ENCODE measurements at places on chromosomes 16 and 17.

DNA sequence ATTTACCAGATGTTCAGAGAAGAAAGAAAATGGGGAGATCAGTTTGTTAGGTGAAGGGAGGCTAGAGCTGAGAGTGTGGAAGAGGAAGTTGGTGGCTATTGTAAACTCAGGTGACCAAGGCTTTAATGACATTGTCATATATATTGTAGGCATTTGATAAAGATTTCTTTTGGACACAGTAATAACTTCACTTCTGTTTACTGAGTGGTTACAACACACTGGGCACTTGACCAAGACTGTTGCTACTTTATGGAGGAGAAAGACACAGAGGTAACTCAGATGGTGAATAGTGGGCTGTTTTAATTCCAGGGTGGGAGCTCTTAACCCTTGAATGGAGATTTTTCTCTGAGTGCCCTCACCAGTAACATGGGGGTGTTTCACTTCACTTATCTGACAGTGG is 46.0 kb downstream of the TNRC6A start:
- no peak for DNase-seq
- H3K4me1 ChIP-seq, result no peaks in the 10 kb centered on the region
- no peaks in the 10 kb centered on the region for H3K27me3 ChIP-seq
- no peak overlapping the region for H3K4me3 ChIP-seq

DNA sequence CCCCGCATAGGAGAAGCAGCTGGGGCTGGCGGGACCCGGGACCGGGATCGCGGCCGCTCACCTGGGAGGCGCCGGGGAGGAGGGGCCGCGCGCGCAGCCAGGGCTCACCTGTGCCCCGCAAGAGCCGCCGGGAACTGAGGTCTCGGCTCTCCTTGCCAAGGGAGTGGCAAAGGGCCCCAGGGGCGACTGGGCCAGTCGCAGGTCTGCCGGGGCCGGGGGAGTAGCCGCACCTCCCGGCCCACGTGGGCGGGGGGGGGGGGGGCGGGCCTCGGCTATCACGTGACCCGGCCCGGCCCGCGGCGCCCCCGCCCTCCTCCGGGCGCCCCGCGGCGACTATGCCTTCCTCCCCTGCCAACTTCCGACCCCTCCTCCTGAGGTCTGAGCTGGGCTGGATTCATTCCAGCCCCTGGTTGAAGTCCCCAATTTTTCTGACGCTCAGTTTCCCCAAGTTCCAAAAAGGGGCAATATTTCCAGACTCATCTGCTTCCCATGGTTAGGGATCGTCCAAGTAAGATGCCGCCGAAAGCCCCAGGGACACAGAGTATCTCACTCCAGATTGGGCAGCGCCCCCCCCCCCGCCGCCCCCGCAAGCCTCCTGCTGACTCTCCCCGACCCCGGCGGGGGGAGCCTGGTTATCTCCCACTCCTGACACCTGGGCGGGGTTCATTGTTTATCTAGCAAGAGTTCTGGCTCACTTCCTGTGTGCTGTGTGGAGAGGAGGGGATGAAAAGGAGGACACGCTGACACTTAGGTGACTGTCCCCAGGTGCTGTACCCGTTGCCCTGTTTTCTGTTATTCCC is at the start of gene TMC6:
Gene TMC6 (minus strand): TSS at position 205 of the 800 bp plus-strand sequence. CDS start 1,923 bp downstream, outside the sequence.
- H3K4me1 ChIP-seq, result peaks cover 23% of the 10 kb centered on the region
- H3K27ac ChIP-seq, result peak within 1 kb of the TSS; percentile 75
- peak within 1 kb of the TSS; percentile 58 for H3K4me3 ChIP-seq
- no peaks in the 10 kb centered on the region for H3K27me3 ChIP-seq

GRCh38 chr17:45116434-45117016 is 15.8 kb downstream of the PLCD3 start:
- peaks cover 7% of the 10 kb centered on the region for H3K4me1 ChIP-seq
- no peak overlapping the region for H3K4me3 ChIP-seq
- DNase-seq, result no peak
- H3K27ac ChIP-seq, result peak overlapping the region; percentile 25
- peaks cover 2% of the 10 kb centered on the region for H3K36me3 ChIP-seq

- no peak for DNase-seq
- H3K4me1 ChIP-seq, result peaks cover 7% of the 10 kb centered on the region
- H3K36me3 ChIP-seq, result peaks cover 13% of the 10 kb centered on the region
- H3K27ac ChIP-seq, result no peak overlapping the region
- H3K4me3 ChIP-seq, result no peak overlapping the region
- H3K27me3 ChIP-seq, result no peaks in the 10 kb centered on the region
Measured at GRCh38 chr16:67228905-67229304, 2.0 kb downstream of the TMEM208 start.

- no peaks in the 10 kb centered on the region for H3K27me3 ChIP-seq
- no peak overlapping the region for H3K4me3 ChIP-seq
- no peak overlapping the region for H3K27ac ChIP-seq
- H3K4me1 ChIP-seq, result no peaks in the 10 kb centered on the region
- no peak for DNase-seq
Measured at GRCh38 chr16:23436951-23437350, 16.0 kb downstream of the COG7 start.

- no peak for DNase-seq
- no peaks in the 10 kb centered on the region for H3K36me3 ChIP-seq
- no peaks in the 10 kb centered on the region for H3K27me3 ChIP-seq
Measured at GRCh38 chr16:54891346-54891745, 39.3 kb upstream of the IRX5 start.

DNA sequence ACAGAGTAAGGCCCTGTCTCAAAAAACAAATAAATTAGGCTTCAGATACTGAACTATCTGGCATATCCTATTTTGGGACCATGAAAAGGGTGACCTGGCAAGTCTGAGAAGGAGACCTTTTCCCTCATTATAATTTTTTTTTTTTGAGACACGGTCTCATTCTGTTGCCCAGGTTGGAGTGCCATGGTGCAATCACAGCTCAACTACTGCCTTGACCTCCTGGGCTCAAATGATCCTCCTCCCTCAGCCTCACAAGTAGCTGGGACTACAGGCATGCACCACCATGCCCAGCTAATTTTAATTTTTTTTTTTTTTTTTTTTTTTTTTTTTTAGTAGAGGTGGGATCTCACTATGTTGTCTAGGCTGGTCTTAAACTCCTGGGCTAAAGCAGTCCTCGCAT is 37.3 kb downstream of the PLCG2 start:
- H3K27me3 ChIP-seq, result no peaks in the 10 kb centered on the region
- no peak overlapping the region for H3K4me3 ChIP-seq
- DNase-seq, result no peak
- no peaks in the 10 kb centered on the region for H3K4me1 ChIP-seq
- H3K27ac ChIP-seq, result no peak overlapping the region

- peak overlapping the region; percentile 86 for H3K27ac ChIP-seq
- peak overlapping the region; percentile 95 for H3K4me3 ChIP-seq
- peak; percentile 91 for DNase-seq
- no peaks in the 10 kb centered on the region for H3K36me3 ChIP-seq
- H3K27me3 ChIP-seq, result no peaks in the 10 kb centered on the region
Measured at GRCh38 chr16:68529931-68530701, 9.0 kb upstream of the ZFP90 start.

- DNase-seq, result no peak
- H3K4me1 ChIP-seq, result peaks cover 18% of the 10 kb centered on the region
- H3K27ac ChIP-seq, result peak overlapping the region; percentile 85
- H3K27me3 ChIP-seq, result no peaks in the 10 kb centered on the region
- no peaks in the 10 kb centered on the region for H3K36me3 ChIP-seq
Measured at GRCh38 chr17:67248291-67248690, 3.3 kb upstream of the HELZ start.

DNA sequence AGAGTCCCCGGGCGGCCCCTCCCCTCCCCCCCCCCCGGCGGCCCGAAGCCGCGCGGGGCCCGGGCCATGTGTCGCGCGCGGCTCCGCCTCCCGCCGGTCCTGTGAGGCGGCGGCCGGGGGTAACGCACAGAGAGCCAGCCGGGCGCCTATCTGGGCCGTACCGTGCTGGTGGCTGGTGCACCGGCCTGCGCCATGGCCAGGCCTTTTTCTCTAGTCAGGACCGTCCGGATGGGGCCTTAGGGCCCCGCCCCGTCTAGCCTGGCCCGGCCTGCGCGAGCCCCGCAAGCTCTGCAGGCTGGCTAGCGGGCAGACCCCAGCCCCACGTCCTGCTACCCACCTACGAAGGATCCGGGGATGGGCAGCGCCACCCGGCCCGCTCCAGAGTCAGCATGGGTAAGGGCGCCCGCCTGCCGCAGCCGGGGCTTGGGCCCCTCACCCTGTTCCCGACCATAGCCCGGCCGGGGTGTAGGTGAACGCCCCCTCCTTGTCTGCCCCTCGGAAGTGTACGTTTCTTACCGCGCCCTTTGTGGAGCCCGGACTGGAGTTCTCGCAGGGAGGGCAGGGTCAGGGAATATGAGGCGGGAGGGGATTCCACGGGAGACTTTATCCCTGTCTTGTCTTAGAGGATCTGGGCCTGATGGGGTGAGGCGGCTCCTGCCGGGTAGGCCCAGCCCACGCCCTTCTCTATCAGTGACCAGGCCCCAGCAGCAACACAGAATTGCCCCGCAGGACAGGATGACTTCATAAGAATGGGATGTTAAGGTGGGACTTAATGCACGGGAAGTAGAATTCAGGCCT is at the start of gene CENPT:
Gene CENPT (minus strand): TSS at position 630 of the 798 bp plus-strand sequence. CDS start 13,834 bp downstream, outside the sequence.
- no peaks in the 10 kb centered on the region for H3K36me3 ChIP-seq
- peak within 1 kb of the TSS; percentile 93 for H3K27ac ChIP-seq
- H3K4me1 ChIP-seq, result peaks cover 32% of the 10 kb centered on the region
- H3K27me3 ChIP-seq, result no peaks in the 10 kb centered on the region
- H3K4me3 ChIP-seq, result peak within 1 kb of the TSS; percentile 98
- DNase-seq, result peak; percentile 66

GRCh38 chr17:60857556-60858080 is 180.0 kb downstream of the BCAS3 start:
- H3K36me3 ChIP-seq, result no peaks in the 10 kb centered on the region
- DNase-seq, result no peak
- H3K27me3 ChIP-seq, result no peaks in the 10 kb centered on the region
- H3K4me1 ChIP-seq, result no peaks in the 10 kb centered on the region
- no peak overlapping the region for H3K27ac ChIP-seq

DNA sequence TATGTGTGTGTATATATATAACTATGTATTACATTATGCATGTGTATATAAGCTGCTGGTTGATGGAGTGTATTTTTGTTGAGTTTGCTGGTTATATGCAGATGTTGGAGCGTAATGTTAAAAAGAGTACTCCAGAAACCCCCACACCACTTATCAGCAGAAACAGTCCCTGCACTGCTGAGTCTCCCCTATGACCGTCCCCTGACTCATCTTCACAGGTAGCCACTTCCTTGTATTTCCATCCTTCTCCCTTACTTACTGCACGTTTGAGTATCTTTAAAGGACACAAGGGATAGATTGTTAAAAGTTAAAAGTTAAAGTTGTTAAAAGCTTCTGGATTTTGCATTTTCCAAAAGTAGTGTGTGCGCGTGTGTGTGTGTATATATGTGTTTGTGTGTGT is 853.9 kb upstream of the EEF2KMT start:
- H3K4me1 ChIP-seq, result no peaks in the 10 kb centered on the region
- H3K27ac ChIP-seq, result no peak overlapping the region
- no peak for DNase-seq
- no peaks in the 10 kb centered on the region for H3K36me3 ChIP-seq

- no peak overlapping the region for H3K27ac ChIP-seq
- H3K27me3 ChIP-seq, result no peaks in the 10 kb centered on the region
- H3K4me3 ChIP-seq, result no peak overlapping the region
- peaks cover 1% of the 10 kb centered on the region for H3K36me3 ChIP-seq
Measured at GRCh38 chr17:79830303-79830702, 8.9 kb downstream of the CBX4 start.

- no peak for DNase-seq
- H3K4me3 ChIP-seq, result no peak overlapping the region
- H3K4me1 ChIP-seq, result no peaks in the 10 kb centered on the region
Measured at GRCh38 chr16:5506021-5506420, 408.4 kb upstream of the EEF2KMT start.

DNA sequence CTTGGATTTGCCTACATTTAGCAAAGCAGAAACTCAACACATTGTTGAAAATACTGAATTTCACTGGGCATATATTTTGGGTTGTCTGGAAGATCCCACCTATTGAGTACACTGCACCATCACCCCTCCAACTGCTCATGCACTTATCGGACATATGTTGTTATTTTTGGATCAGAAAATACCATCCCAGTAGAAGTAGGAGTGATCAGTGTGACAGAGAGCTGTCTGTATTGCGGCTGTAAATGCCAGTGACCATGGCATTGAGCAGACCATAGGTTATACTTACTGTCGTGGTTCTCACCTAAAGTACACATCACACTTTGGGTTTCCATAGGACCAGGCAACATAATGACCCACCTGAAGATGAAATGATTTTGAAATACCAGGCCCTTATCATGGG is 264.7 kb downstream of the CDH13 start:
- H3K4me1 ChIP-seq, result no peaks in the 10 kb centered on the region
- no peaks in the 10 kb centered on the region for H3K36me3 ChIP-seq
- H3K27me3 ChIP-seq, result no peaks in the 10 kb centered on the region
- DNase-seq, result no peak
- H3K4me3 ChIP-seq, result no peak overlapping the region

DNA sequence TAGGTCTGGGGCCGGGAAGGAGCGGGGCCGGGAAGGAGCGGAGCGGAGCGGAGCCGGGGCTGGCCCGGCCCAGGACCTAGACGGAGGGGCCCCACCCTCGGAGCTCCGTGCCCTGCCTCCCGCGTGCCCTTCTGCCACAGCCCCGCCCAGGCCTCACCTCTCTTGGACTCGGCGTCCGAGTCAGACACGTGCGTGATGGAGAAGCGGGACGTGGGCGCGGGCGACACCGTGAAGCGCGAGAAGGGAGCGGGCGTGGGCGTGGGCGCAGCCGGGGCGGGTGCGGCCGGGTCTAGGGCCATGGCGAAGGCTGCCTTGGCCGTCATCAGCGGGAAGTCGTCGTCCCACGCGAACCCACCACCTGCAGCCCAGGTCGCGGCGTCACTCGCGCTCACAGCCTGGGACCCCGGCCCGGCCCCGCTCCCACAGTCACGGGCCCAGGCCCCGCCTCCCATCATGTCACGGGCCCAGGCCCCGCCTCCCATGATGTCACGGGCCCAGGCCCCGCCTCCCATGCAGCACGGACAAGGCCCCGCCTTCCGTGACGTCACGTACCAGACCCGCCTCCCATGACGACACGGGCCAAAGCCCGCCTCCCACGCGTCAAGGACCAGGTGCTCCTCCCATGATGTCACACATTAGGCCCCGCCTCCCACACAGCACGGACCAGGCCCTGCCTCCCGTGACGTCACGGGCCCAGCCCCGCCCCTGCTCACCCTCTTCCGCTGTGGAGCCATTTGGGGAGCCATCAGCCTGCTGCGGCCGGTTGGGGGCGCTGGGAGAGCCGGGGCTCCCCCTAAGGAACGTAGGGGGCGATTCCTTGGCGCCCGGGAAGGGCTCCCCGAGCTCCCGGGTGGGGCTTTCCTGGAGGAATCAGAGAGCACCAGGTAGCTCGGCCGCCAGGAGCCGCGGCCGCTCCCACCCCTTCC is 45.8 kb upstream of the PVALEF start:
- peak overlapping the region; percentile 55 for H3K4me3 ChIP-seq
- H3K4me1 ChIP-seq, result no peaks in the 10 kb centered on the region
- no peaks in the 10 kb centered on the region for H3K27me3 ChIP-seq
- H3K27ac ChIP-seq, result peak overlapping the region; percentile 79
- peak; percentile 97 for DNase-seq

- H3K27ac ChIP-seq, result no peak overlapping the region
- H3K36me3 ChIP-seq, result no peaks in the 10 kb centered on the region
- H3K27me3 ChIP-seq, result no peaks in the 10 kb centered on the region
- H3K4me3 ChIP-seq, result no peak overlapping the region
- H3K4me1 ChIP-seq, result no peaks in the 10 kb centered on the region
Measured at GRCh38 chr16:86120201-86121192, 221.5 kb downstream of the IRF8 start.

Measured in Caco-2 (cell line).